GM20000 (cell line): ENCODE measurements at places on chromosomes 7 and 10.

GRCh38 chr7:83494683-83495082 is 154.3 kb downstream of the SEMA3E start:
- DNase-seq: no peak

GRCh38 chr7:66236713-66237303 is 31.7 kb downstream of the TPST1 start:
- no peak for DNase-seq

DNA sequence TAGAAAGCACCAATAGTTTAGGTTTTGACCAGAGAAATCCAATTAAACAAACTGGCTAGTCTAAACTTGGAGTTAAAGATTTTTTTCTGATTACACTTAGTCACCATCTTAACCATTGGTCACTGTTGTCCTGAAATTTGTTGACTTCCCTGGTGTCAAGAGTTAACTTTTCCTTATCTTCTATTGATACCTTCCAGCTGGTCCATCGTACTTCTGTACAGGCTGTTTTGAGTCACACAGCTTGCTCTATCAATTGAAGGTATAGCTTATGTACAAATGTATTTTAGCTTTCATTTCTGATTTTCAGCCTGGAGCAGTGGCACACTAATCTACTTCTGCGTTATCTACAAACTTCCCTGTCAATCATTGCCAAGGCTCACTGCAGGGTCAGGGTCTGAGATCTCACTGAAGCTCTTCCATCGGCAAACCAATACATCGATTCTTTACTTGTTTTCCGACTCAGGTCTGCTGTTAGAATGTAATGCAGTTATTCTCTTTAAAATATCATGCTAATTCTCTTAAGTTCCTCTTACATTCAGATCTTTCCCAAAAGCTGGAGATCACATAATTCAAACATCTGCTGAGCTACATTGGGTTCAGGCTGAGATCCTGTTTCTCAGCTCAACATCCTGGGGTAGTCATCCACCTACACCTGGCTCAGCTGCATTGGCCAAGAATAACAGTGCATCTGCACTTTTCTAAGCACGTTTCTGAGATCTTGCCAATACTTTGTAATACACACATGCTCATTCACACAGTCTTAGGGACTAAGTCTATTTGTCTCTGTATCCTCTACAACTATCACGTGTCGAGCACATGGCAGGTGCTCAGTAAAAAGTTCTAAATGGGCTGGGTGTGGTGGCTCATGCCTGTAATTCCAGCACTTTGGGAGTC is 11.3 kb downstream of the MRPS33 start:
- no peak for DNase-seq

GRCh38 chr7:88546808-88547207 is 212.7 kb upstream of the ZNF804B start:
- peak; percentile 42 for DNase-seq

- DNase-seq: no peak
Observed at GRCh38 chr7:133672866-133673265, 420.0 kb downstream of the EXOC4 start.

DNA sequence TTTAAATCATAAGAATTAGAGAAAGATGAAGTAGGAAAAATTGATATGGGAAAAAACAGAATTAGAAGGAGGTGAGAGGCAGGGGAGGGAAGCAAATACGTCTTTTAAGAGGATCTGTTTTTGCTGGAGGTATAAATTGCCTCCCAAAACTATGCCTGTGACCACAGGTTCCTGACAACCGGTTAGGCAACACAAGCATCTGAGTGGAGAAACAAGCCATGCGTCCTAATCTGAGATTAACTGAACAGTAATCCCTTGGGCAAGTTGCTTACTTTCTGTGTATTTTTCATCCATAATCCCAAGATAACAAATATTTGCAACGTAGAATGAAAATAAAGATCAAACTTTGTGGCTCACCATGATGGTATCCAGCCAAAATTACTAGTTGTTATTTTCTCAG is 149.2 kb downstream of the C1GALT1 start:
- DNase-seq: no peak

- no peak for DNase-seq
Observed at GRCh38 chr10:121694966-121695643, 96.9 kb upstream of the FGFR2 start.

DNA sequence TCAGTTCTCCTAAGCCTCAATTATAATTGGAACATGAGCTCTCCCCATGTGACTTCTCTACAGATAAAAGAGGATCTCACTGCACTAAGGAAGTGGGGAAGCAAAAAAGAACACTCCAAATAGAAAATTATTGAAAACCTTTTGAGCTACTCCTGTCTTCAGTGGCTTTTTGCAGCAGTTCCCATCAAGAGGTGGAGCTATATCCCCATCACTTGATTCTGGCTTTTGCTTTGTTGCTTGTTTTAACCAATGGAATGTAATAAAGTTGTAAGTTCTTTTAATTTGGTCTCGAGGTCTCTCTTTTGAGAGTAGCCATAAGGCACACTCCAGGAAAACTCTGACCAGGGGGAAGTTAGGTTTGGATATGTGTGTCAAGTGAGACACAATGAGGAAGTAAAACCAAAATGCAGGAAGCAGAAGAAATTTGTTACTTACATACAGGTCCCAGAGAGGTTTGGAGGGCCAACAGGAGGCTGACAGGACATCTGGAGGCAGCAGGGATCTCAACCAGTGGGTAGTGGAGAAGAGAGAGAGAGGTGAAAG is 569.4 kb downstream of the HTR7 start:
- no peak for DNase-seq

DNA sequence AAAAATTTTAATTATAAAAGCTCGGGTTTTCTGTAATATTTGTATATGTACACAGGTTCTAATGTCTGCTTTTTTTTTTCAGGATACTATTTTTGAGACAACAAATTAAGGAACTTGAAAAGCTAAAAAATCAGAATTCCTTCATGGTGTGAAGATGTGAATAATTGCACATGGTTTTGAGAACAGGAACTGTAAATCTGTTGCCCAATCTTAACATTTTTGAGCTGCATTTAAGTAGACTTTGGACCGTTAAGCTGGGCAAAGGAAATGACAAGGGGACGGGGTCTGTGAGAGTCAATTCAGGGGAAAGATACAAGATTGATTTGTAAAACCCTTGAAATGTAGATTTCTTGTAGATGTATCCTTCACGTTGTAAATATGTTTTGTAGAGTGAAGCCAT is 57.9 kb upstream of the BAMBI start:
- DNase-seq: no peak

DNA sequence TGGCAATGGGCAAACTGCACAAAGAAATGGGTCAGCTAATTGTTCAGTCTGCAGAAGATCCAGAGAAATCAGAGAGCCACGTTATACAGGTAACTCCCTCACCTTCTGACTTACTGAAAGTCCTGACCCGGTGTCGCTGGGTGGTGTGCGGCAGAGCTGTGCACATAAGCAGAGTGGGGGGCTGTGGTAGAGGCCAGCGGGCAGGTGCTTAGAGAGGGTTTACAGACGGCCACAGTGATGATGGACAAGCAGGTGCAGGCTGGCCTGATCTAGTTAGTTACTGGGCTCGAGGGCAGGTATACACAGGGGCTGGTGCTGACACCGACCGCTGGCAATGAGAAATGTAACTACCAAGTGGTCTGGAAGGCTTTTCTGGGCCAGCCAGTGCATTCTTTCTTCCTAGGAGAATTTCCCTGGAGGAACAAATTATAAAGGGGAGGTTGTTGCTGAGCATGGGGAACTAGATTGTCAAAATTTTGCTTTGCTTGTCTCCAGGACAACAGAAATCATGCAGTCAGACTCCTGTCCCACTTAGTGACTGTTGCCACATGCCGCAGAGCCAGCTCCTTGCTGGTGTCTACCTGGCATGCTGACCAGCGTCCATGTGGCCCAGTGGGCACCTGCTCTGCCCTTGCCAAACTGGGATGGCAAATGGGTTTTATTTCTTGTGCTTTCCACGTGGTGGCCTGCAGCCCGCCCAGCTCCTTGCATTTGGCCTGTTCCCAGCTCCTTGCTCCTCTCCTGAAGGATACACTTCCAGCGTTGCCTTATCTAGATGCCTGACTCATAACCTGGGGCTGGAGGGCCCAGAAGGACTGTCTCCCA is 28.8 kb downstream of the DENND10 start:
- DNase-seq: no peak

GRCh38 chr7:2120251-2120660 is 112.5 kb downstream of the MAD1L1 start:
- no peak for DNase-seq

GRCh38 chr7:104723001-104723400 is 291.0 kb upstream of the KMT2E start:
- DNase-seq: no peak

- DNase-seq: no peak
Observed at GRCh38 chr10:79176052-79176501, 107.3 kb downstream of the ZMIZ1 start.

DNA sequence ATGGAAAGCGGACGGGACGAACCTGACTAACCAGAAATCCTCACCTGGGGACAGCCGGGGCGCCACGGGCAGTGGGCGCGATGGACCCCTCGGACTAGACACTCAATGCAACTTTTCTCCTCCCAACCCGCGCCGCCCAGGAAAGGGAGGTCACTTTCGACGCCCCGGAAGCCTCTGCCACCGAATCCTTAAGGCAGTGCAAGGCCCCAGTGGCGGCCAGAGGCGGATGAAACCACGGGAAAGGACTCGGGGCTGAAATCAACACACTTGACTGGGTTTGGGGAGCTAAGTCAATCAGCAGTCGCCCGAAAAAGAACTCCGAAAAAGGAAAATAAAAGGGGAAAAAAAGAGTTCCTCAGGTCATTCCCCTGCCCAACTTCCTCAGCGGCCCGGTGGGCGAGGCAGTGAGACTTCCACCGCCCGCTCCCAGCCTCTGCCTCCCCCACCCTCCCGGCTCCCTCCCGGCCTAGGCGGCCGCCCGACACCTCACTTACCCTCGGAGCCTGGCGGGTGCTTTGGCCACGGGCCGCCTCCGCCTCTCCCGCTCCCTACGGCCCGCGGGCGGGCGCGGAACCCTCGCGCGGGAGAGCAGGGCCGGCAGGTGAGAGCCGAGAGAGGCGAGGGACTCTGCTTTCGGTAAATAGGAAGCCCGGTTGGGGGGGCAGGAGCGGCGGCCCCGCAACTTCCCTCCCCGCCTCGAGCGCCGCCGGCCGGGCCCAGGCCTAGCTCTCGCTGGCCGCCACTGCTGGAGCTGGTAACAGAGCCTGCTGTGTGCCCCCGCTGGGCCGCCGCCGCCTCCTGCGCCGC is 518 bp downstream of the WAPL start:
- DNase-seq: peak; percentile 66

DNA sequence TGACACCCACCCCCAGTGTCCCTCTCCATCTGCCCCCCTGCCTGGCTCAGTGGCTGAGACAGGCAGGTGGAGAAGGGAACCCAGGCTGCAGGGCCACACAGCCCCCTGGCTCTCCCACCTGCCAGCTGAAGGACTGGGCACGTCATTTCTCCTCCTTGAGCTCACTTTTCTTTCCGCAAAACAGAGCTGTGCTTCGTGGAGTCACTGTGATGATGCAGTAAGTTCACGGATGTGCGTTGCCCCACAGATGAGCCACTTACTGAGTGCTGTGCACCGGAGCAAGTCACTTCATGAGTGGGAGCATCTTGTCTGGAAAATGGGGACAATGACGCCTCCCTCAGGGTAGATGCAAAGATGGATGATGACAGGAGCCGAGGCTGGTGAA is 2.7 kb downstream of the OPN4 start:
- DNase-seq: no peak

DNA sequence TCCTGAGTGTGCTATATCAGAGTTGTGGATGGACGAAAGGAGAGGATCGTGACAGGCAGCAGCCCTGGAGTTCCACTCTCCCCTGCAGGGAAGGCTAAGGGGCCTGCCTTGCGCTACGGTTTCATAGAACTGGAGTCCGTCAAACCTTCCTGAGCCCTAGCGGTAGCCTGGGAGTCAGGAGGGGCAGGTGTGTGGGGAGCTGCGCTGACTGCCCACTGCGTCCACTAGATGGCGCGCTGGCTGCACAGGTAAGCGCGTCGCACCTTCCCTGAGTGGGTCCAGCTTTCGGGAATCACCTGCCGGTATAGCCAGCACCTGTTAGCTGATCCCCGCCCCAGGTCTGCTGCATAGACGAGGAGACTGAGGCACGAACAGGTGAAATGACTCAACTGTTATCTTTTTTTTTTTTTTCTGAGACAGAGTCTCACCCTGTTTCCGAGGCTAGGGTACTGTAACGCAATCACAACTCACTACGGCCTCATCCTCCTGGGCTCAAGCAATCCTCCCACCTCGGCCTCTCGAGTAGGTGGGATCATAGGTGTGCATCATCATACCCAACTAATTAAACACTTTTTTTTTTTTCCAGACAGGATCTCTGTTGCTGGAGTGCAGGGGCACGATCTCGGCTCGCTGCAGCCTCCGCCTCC is 20.2 kb upstream of the BAIAP2L1 start:
- peak; percentile 79 for DNase-seq

- DNase-seq: no peak
Observed at GRCh38 chr10:14858338-14858960, 20.2 kb upstream of the SUV39H2 start.

DNA sequence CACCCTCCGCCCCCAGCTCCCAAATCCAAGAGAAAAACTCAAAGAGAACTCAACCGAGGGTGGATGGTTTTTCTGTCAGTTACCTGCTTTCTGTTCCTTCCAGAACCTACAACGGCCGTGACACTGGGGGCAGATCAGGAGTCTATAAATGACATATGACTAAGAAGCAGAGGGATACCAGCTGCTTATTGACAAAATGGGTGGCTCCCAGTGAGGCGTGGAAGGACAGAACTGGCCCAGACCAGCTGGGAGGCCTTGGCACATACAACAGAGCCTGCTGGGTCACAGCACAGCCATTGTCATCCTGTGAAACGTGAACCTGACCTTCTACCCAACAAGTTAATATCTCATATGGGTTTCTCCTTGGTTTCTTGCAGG is 84.3 kb upstream of the ADRB1 start:
- peak; percentile 43 for DNase-seq

DNA sequence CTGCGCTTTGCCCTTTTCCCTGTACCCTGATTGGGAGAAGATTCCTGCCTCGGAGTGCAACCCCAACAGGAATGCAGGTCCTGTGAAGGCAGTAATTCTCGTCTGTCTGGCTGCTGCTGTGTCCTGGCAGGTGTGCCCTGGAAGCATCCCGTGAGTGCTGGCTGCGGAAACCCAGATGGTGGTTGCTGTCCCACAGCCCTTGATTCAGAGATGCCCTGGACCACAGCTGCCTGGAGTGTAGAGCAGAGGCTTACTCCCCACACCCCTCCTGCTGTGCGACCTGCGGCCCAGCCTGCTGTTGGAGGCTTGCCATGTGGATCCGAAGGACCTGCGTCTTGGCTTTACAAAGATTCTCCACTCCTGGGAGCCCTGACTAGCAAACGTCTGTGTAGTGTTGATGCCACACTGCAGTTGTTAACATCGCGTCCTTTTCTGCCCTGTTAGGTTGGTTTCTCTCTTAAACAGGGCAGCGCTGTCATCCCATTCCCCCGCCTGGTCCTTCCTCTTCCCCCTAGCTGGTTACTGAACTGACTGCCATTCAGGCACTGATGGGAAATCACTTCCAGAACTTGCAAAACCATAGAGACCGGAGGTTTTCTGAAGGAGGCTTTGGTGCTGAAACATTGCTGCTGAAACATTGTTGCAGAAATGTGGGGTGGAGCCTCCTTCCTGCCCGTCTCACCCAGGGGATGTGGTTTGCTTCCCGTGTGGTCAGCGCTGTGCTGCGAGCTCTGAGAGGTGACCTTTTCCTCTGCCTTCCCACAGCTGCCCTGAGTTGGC is 53.3 kb downstream of the DNAJB6 start:
- DNase-seq: no peak

GRCh38 chr7:132655131-132655727 is 79.0 kb upstream of the PLXNA4 start:
- DNase-seq: peak; percentile 20

GRCh38 chr7:68439897-68440296 is 1158.4 kb upstream of the AUTS2 start:
- no peak for DNase-seq

GRCh38 chr10:10911471-10911921 is 106.2 kb upstream of the CELF2 start:
- DNase-seq: no peak

GRCh38 chr7:85102813-85103350 is 84.0 kb downstream of the SEMA3D start:
- DNase-seq: no peak
